Activated CD8-positive, alpha-beta memory T cell treated with anti-CD3 and anti-CD28 coated beads for 4 hours (primary cell): ENCODE measurements at places on chromosomes 6 and 20.

DNA sequence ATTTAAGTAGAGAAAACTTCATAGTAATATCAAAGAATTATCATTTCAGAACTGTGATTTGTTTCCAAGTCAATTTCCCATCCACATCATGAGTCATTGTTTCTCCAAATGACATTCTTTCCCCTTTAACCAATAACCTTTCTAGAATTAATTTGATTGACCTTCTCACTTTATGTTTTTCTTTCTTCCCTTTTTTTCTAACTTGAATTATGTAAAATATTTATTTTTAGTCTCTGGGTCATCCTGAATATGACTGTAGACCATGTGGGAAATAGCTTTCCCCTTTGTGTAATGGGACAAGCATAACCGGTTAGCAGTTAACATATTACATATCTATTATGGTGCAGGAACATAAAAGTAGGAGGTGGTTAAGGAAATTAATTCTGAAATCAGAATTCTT lies 291.1 kb downstream of the GJA1 start:
- no peak for DNase-seq

GRCh38 chr6:56772737-56773184 lies 130.1 kb upstream of the DST start:
- no peak for DNase-seq

DNA sequence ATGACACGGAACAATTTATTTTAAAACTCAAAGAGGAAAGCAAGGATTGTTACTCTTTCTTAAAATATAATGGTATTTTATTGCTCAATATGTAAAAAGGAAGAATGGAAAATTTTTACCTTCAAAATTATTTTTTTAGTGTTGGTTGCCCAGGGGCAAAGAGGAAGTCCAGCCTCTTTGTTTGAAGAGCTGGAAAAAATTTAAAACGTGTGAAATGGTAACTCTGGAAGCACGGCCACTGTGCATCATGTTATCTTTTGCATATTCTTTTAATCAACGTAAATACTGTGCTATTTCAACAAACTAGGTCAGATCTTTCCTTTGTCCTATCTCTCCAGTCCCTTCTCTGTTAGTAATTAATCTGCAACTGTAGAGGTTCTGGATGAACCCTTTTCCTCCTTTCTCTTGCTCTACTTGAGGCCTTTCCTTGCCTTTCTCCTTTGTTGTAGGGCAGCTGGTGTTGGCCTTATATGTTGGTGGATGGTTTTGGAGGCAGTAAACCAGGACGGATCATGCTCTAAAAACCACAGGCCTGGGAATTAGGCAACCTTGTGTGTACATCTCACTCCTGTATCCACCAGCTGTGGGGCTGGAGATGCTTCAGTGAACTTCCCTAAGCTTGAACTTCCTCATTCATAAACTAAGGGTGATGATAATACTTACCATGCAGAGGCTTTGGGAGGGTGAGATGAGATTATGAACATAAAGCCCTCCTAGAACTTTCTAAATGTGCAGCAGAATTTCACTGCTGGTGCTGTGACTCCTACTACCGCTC lies 143.3 kb downstream of the PRL start:
- no peak for DNase-seq

GRCh38 chr6:136890986-136891385 lies 31.1 kb upstream of the SLC35D3 start:
- no peak for DNase-seq

GRCh38 chr6:123925842-123926399 lies 122.3 kb downstream of the NKAIN2 start:
- no peak for DNase-seq

- no peak for DNase-seq
Measured at GRCh38 chr20:36447101-36447500, 94.2 kb upstream of the MYL9 start.

GRCh38 chr20:46997187-46997586 lies 102.5 kb downstream of the EYA2 start:
- no peak for DNase-seq

GRCh38 chr20:18224968-18225568 lies 63.3 kb upstream of the ZNF133 start:
- no peak for DNase-seq

- DNase-seq = no peak
Measured at GRCh38 chr6:3529232-3529631, 72.4 kb upstream of the SLC22A23 start.

GRCh38 chr6:104563306-104563705 lies 296.4 kb downstream of the HACE1 start:
- no peak for DNase-seq

DNA sequence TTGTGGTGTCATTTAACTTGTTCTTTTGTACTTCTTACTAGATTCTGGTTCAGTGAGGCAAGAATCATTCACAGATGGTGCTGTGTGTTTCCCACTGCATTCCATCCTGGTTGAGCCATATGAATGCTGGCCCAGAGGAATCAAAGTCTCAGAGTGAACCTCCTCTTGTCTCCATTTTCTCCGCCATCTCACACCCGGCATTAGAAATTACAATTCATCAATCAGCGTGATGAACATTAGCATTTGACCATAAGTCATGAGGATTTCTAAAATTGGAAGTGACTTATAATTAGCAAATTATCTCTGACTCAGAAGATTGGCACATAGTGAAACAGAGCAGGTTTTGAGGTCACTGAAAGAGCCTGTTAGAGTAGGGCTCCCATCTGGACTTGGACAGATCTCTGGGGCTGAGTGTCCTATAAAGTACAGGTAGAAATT lies 25.2 kb downstream of the TNFAIP3 start:
- no peak for DNase-seq

GRCh38 chr20:41905199-41905598 lies 287.0 kb upstream of the CHD6 start:
- DNase-seq = no peak

GRCh38 chr6:30326526-30327231 lies at the start of gene TRIM39:
TSS of gene TRIM39 (plus strand) at chr6:30326927. CDS start at chr6:30329318, 2,391 bp downstream.
- DNase-seq = peak; percentile 71

DNA sequence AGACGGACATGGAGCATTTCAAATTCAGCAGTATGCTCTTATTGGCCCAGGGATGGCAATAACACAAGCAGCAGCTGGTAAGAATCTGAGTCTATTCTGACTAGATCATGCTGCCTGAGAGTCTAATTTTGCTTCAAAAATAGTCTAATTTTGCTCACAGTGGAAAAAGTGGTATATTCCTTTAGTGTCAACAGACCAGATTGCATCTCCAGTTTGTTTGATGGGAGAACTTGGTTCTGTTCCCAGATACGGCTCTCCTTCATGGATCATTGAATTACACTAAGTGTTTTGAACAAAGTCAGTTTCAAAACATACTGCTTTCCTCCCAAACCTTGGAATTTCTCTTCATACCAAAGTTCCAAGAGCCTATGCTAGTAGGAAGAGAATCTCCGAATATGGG lies 586.1 kb downstream of the RNF144B start:
- no peak for DNase-seq

GRCh38 chr20:25230166-25230831 lies 17.6 kb upstream of the PYGB start:
- DNase-seq = no peak

DNA sequence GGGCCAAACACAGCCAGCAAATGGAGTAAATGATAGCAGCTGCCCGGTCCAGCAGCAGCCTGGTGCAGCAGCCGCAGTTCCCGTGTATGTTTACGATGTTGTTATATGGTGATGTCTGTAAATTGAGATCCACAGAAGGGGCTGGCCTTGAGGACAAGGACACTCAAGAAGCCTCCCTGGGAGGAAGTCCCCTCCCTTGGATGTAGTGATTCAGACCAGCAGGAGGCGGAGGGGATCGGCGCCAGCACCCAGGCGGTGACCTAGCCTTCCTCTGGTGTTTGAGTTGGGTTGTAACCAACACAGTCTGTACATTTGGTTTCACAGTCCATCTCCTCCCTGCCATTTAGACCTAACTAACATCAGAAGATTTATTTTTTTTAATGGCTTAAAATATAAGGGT lies 187.8 kb downstream of the SYNDIG1 start:
- DNase-seq = no peak

DNA sequence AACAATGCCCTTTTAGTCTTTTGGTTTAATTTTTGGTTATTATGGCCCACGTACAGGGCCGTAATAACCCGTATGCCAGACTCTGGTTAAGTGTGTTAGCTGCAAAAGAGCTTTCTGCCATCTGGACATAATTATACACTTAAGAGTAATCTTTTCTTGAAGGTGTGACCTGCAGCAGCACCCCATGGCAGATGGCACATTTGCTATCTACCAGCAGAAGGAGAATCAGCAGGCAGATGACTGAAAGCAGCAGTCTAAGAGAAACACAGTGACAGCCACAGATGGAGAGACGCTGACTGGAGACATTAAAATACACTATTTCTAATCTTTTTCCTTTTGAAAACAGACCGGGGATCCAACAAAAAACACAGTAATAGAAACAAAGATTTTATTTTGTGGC lies 18.7 kb downstream of the ASF1A start:
- DNase-seq = no peak

DNA sequence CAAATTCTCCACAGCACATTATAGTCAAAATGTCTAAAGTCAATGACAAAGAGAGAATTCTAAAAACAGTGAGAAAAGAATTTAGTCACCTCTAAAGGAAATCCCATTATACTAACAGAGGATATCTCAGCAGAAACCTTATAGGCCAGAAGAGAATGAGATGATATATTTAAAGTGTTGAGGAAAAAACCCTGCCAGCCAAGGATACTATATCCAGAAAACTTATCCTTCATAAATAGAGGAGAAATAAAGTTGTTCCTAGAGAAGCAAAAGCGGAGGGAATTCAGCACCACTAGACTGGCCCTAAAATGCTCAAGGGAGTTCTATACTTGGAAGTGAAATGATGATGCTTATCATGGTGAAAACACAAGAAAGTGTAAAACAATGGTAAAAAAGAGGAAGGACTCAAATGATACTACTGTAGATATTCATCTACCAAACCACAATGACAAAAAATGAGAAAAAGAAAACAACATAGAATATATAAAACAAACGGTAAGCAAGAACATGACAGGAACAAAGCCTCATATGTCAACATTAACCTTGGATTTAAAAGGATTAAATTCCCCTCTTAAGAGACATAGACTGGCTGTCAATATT lies 16.7 kb downstream of the GPRC6A start:
- DNase-seq = no peak

- DNase-seq = no peak
Measured at GRCh38 chr6:163460307-163460782, 45.8 kb downstream of the QKI start.

DNA sequence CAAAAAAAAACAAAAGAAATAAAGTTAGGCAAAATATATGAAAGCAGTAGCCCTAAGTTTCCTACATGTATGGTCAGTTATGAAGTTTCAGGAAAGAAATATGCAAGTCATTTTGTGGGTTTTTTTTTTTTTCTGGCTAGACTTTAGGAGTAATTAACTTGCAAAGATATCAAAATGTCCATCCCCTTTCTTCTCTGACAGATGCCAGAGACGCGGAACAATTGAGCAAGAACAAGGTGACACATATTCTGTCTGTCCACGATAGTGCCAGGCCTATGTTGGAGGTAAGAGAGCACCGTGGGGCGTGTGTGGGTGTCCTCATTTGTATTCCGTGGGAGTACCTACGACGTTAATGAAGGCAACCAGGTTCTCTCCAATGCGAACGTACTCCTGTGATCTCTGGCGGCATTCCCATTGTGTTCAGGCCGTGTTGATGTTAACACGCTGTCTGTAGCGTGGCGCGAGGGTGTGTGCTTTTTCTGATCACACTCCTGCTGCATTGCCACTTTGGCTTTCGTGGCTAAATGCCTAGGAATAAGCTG lies 19.5 kb downstream of the DUSP22 start:
- DNase-seq = no peak

GRCh38 chr6:109478841-109479624 lies 4.0 kb downstream of the ZBTB24 start:
- DNase-seq = no peak

GRCh38 chr20:61608275-61609085 lies 356.4 kb downstream of the CDH4 start:
- DNase-seq = no peak

DNA sequence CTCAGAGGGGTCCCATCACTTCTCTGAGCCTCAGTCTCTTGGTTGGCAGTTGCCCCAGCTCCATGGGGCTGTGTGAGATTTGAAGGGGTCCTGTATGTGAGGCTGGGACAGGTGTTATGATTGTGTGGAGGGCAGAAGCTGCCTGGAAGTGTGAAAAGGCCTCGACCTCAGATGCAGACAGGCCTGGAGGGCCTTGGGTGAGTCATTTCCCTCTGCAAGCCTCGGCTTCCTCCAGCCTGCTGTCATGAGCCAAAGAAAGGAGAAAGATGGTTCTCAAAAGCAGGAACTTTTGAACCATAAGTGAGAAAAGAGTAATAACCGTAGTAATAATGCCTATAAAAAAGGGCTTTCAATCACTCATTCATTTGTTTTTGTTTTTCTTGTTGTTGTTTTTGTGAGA lies 37.5 kb downstream of the SNAI1 start:
- DNase-seq = no peak

GRCh38 chr6:4134841-4135664 lies at the start of gene ECI2:
TSS of gene ECI2 (minus strand) at chr6:4135575. CDS start at chr6:4135560, 15 bp downstream.
- peak; percentile 19 for DNase-seq

GRCh38 chr20:4873396-4873795 lies 127.9 kb downstream of the SLC23A2 start:
- no peak for DNase-seq

GRCh38 chr20:25297141-25297905 lies 49.4 kb downstream of the PYGB start:
- DNase-seq = no peak

GRCh38 chr6:89298680-89299465 lies 16.2 kb downstream of the GABRR2 start:
- no peak for DNase-seq

GRCh38 chr6:110688661-110689268 lies 126.5 kb downstream of the CDK19 start:
- DNase-seq = no peak

- DNase-seq = no peak
Measured at GRCh38 chr20:12695937-12696336, 312.8 kb upstream of the SPTLC3 start.

GRCh38 chr6:33008944-33009861 lies at the start of gene HLA-DOA:
TSS of gene HLA-DOA (minus strand) at chr6:33009591.
- DNase-seq = peak; percentile 16

DNA sequence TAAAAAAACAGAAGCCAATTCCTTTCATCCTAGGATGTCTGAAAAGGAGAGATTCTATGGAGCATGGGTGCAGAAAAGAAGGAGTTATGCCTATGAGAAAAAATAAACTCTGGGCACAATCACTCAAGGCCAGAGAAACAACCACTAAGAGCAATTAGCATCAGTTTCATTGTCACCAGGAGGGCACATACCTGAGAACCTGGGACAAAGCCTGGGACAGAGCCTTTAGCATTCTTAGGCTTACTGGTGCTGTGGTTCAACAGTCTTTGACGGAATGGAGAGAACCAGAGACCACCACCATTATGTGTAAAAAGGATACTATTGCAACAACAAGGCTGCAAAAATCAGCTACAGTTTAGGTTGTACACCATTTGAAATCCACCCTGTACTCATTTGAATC lies 29.4 kb upstream of the BCKDHB start:
- no peak for DNase-seq

DNA sequence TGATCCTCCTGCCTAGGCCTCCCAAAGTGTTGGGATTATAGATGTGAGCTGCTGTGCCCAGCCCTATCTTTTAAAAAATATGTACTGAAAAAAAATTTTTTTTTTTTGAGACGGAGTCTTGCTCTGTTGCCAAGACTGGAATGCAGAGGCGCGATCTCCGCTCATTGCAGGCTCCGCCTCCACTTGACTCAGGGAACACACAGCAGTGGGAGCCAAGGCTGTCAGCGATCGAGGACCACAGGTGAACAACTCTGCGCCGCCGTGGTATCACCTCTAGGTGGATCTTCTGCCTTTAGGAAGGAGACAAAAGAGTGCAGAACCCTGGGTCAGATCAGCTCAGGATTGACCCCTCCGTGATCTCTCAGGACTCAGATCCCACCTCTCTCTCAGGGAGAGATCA lies 13.7 kb downstream of the RAET1E start:
- DNase-seq = no peak

GRCh38 chr6:26215585-26216358 lies 128.5 kb downstream of the HFE start:
- no peak for DNase-seq
